ENCODE measurements at places on chromosomes 11 and 22.
A peak's percentile ranks its signal among the peaks of the same experiment; 100 is the strongest.

DNA sequence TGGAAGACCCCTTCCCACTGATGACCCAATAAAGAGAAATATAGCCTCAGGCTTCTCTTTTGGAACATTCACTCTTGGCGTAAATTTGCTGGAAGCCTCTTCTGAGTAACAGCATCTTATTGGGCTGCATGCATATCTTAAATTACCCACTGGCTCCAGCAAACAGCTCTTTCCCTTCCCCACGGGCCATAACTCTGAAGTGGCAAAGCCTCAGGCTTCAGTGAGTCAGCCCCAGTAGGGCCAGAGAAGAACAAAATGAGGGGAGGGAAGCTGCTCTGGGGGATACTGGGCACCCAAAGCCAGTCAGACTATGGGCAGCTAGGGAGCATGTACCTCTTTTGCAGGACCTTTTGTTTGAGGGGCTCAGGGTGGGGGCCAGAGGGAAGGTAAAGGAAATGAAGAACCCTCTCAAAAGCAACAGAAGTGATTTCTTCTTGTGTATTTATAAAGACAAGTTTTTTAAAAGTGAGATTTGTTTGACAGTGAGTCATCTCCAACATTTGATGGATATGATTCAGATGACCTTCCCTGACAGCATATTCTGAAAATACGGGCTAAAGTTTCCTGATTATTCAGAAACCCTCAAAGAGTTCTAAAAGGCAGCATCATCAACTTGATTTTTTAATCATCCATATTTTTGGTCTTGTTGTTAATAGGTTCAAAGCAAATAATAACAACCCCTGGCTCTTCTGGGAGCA lies 203.4 kb downstream of the KIF18A start:
- no peak for DNase-seq

- DNase-seq: no peak
These were observed 90.6 kb downstream of the SYN3 start for GRCh38 chr22:32967386-32968101.

- no peak for DNase-seq
These were observed 94.4 kb downstream of the SLC1A2 start for GRCh38 chr11:35324981-35325380.

DNA sequence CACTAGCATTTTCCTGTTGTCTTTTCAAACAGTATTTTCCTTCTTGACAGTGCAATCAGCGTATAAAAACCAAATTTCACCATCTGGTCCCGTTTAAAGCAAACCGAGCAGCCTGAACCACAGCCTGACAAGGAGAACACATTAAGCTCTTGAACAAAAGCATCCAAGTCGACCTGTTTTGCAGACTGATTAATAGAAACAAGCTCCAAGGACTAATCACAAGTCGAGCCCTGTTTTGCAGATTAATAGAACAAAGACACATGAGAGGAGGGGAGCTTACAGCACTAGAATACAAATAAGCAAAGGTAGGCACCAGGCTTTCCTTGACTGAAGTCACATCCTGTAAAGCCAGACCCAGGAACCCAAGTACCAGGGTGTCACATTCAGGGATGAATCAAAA lies 104.8 kb downstream of the MPPED2 start:
- no peak for DNase-seq

DNA sequence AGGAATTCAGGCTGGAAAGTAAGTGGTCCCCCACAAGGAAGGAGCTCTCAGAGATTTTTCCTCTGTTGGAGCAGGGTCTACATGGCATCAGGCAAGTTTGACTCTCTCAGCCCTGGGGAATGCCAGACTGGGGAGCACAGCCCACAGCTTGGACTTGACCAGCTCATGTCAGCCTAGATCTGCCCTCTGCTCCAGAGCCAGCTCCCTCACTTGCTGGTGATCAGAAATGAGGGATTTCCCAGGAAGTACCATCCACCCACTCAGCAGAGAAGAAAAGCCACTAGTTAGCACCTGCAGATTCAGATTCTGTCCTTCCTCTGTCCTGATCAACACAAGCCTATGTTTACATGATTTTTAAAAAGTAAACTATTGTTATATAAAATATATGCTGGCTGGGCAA lies 13.0 kb downstream of the TALDO1 start:
- no peak for DNase-seq

- DNase-seq: no peak
These were observed 320.5 kb downstream of the MIAT start for GRCh38 chr22:26977741-26978376.

DNA sequence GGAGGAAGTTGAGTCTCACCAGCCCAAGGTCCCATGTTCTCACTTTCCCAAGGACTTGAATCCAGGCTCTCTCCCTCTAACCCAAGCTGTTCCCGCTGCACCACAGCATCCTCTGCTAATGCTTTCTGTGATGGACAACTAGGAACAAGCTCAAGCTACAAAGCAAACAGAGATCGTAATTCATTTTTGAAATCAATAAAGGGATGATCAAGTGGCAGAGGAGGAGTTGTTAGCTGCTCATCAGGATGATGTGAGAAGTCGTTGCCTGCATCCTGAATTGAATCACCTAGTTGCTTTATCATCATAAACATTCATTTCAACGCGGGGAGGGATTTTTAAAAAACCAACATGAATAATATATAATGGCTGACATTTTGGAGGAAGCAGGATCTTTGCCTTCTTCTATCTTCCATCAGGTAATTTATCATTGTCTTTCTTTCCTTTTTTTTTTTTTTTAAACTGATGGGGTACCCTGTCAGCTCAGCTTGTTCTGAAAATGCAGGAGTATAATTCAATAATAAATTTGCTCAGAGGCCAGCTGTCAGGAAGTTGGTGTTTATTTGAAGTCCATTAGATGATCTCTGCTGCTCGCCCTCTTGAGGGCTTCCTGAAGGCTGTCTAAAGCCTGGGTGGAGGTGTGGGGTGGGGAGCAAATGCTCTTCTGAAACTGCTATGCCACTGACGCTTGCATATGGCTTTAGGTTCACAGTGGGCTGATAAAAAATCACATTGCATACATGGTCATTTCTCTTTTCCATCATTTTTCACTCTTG lies 174.4 kb upstream of the NARS2 start:
- no peak for DNase-seq

- DNase-seq: no peak
These were observed 59.6 kb upstream of the ADORA2A start for GRCh38 chr22:24367841-24368240.

DNA sequence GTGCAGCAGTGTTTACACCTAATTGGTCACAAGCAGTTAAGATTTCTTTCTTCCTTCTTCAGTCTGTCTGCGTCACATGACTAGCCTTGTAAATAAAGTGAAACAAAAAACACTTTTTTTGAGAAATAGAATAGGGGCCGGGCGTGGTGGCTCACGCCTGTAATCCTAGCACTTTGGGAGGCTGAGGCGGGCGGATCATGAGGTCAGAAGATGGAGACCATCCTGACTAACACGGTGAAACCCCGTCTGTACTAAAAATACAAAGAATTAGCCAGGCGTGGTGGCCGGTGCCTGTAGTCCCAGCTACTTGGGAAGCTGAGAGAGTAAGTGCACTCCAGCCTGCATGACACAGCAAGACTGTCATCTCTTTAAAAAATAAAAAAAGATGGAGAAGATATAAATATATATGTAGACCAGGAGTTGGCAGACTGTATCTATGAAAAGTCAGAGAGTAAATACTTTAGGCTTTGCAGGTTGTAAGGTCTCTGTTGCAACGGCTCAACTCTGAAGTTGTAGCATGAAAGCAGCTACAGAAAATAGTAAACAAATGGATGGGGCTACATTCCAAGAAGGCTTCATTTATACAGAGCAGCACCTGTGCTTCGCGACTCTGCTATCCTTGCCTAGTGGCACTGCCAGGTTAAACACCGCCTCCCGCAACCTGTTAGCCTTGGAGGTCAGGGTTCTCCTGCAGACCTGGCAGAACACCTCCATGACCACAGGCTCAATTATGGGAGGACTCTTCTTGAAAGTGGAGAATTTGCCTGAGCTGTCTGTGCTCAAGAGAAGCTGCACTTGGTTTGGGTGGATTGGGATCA lies 55.9 kb downstream of the PPP6R2 start:
- DNase-seq: no peak

GRCh38 chr11:64226507-64227051 lies 505 bp downstream of the NUDT22 start:
- no peak for DNase-seq

- no peak for DNase-seq
These were observed 31.6 kb downstream of the KCNA4 start for GRCh38 chr11:29985248-29985647.

GRCh38 chr11:6968816-6969215 lies 42.6 kb downstream of the ZNF215 start:
- DNase-seq: no peak

DNA sequence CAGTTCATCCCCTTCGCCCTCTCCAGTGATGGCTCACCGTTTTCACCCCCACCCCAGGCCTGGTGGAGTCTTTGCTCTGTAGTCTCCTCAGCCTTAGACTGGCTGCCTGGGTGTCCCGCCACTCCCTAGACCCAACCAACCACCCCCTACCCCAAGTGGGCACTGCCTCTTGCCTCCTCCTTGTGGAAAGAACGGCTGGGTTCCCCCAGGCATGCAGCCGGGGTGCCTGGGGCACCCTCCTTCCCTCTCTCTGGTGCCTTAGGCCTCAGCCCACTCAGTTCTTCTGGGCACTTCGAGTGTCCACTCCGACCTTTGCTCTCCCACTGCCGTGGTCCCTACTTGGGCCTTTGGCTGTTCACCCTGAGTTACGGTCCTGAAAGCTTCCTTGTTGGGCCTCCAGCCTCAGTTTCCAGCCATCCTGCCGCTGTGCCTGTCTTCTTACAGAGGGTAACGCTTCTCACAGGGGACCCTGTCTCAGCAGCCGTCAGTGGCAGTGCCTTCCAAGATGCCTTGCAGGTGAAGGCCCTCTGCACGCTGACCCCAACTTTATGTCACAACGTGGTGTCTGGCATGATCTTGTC lies 3.1 kb downstream of the GRIK4 start:
- no peak for DNase-seq

DNA sequence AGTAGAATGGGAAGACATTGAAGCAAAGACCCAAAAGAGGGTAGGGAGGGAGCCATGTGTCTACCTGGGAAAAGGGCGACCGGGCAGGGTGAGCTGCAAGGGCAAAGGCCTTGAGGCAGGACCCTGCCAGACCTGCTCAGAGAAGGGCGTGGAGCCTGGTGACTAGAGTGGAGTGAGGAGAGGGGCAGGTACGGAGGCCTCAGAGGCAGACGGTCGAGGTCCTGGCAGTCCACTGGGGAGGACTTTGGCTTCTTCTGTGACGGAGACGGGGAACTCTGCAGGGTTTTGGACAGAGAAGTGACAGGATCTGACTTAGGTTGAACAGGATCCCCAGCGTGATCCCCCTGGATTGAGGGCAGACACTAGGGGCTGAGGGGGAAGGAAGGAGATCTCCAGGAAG lies 12.9 kb downstream of the RIBC2 start:
- no peak for DNase-seq

- no peak for DNase-seq
These were observed 6.6 kb downstream of the TTC38 start for GRCh38 chr22:46274381-46274780.

- DNase-seq: peak; percentile 66
These were observed 14.6 kb downstream of the MRGPRF start for GRCh38 chr11:68998390-68998911.

- peak; percentile 69 for DNase-seq
These were observed 125.8 kb downstream of the LDLRAD3 start for GRCh38 chr11:36069576-36070212.

GRCh38 chr22:27784120-27784475 lies 17.5 kb downstream of the MN1 start:
- DNase-seq: no peak

- DNase-seq: no peak
These were observed 9.9 kb downstream of the TESMIN start for GRCh38 chr11:68741463-68741862.

GRCh38 chr11:29315275-29315674 lies 701.6 kb downstream of the KCNA4 start:
- DNase-seq: no peak

DNA sequence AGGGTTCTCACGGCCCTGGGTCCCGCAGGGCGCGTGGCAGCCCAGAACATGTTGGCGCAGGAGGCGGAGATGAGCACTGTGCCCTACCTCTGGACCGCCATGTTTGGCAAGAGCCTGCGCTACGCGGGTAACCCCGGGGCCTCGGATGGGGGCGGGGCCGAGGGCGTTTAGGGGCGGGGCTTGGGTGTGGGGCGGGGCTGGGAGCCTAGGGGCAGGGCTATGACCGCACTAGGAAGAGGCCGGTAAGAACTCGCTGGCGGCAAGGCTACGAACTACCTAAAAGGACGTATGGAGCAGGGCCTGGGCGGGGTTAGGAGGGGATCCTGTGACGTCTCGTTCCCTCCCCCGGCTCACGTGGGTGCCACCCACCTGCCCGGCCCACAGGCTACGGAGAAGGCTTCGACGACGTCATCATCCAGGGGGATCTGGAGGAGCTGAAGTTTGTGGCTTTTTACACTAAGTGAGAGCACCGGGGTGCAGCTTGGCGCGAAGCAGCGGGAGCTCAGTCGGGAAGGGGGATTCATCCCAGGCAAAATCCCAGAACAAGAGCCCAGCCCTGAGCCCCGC lies 2.8 kb upstream of the LZTR1 start:
- DNase-seq: no peak

DNA sequence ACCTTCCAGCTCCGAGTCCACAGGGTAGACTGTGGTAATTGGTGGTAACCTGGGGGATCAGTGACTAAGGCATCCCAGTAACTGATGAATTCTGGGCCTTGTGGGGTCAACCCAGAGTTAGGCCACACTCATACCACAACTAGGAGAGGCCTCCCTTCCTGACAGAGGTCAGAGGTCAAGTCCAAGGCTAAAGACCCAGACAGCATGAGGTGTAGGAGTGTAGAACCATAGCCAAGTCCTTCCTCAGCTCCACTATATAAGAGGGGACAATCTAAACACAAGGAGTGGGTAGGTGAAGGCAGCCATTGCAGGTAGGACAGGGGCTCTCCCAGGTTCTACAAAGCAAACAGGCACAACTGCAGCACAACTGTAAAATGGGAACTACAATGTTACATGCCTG lies 4.6 kb downstream of the AP1B1 start:
- DNase-seq: no peak

DNA sequence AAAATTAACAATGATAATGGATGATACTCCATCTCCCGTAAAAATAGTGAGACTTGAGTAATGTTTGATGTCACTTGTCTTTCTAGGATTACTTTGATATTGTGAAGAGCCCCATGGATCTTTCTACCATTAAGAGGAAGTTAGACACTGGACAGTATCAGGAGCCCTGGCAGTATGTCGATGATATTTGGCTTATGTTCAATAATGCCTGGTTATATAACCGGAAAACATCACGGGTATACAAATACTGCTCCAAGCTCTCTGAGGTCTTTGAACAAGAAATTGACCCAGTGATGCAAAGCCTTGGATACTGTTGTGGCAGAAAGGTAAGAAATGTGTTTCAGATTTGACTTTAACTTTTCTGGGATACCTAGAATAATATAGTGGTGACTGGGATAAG lies 48.0 kb upstream of the L3MBTL2 start:
- DNase-seq: no peak

DNA sequence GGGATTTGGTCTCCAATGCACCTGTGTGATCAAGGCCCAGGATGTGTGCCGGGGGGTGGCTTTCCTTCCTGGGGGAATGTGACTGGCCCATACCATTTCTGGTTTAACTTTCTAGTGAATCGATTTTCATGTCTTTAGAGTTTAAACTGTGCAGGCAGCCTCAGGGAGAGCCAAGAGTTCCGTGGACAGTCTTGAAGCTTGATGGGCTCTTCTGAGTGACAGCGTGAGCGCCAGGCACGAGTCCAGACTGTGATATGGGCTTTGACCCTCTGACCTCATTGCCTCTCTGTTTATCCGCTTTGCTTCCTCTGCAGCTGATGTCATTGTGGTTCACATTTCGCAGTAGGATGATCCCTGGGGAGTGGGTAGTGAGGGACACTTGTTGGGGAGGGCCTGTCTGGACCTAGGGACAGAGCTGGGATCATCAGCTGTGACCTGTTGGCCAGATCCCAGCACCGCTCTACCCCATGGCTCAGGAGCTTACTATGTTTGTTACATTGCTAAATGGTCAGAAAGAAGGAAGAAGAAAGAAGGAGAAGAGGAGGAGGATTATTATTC lies 80.6 kb upstream of the CLDN5 start:
- no peak for DNase-seq
